Activated CD8-positive, alpha-beta memory T cell treated with anti-CD3 and anti-CD28 coated beads, Interleukin-2, amount 10 ng/mL, durations not matched to agents 7 days and 5 days (primary cell): ENCODE measurements at places on chromosomes 1 and 21.

- H3K36me3 ChIP-seq: no peaks in the 10 kb centered on the region
- no peak for DNase-seq
- peak overlapping the region; percentile 2 for H3K4me3 ChIP-seq
- H3K27me3 ChIP-seq: peaks cover 55% of the 10 kb centered on the region
- H3K4me1 ChIP-seq: peaks cover 11% of the 10 kb centered on the region
- H3K27ac ChIP-seq: no peak overlapping the region
Observed at GRCh38 chr21:42654179-42654912, 925 bp downstream of the PDE9A start.

GRCh38 chr21:46304955-46305354 lies 18.7 kb downstream of the C21orf58 start:
- H3K4me3 ChIP-seq: no peak overlapping the region
- DNase-seq: no peak
- H3K27ac ChIP-seq: no peak overlapping the region
- H3K4me1 ChIP-seq: no peaks in the 10 kb centered on the region
- no peaks in the 10 kb centered on the region for H3K27me3 ChIP-seq

- DNase-seq: no peak
- no peaks in the 10 kb centered on the region for H3K4me1 ChIP-seq
- H3K27ac ChIP-seq: no peak overlapping the region
- H3K36me3 ChIP-seq: no peaks in the 10 kb centered on the region
- no peaks in the 10 kb centered on the region for H3K27me3 ChIP-seq
- H3K4me3 ChIP-seq: no peak overlapping the region
Observed at GRCh38 chr1:191142748-191143147, 665.1 kb upstream of the BRINP3 start.

DNA sequence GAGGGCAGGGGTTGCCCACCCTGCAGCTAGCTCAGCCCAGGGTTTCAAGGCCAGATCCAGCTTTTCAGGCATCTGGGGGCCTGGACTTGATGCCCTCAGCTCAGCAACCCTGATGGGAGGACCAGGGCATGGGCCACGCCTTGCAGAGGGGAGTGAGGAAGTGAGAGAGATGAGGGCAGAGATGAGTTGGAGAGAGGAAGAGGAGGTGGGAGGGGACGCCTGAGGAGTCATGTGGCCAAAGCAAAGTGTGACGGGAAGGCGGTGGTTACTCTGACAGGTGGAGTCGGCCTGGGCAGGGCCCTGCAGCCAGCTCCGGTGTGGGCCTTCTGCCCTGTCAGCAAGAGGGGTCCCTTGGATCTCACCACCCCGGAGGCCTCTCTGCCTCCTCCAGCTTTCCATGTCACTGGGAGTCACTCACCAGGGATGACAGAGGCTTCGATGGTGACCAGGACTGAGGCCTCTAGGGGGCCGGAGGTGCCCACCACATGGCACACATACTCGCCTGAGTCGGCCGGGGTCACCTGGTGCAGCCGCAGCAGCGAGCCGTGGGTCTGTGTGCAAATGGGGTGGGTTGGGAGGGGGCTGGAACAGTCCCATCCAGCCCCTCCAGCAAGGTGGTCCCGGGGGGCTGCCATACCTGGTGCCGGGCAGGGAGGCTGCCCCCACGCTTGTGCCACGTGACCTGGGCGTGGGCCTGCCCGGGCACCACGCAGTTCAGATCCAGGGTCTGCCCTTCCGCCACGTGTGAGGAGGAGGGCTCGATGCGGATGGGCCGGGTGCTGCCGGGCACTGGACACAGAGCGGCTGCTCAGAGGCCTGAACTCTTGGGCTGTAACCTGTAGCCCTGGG lies 40.4 kb downstream of the LDLRAD2 start:
- H3K4me3 ChIP-seq: no peak overlapping the region
- H3K27me3 ChIP-seq: no peaks in the 10 kb centered on the region
- H3K27ac ChIP-seq: no peak overlapping the region
- no peaks in the 10 kb centered on the region for H3K36me3 ChIP-seq
- H3K4me1 ChIP-seq: peaks cover 7% of the 10 kb centered on the region
- DNase-seq: peak; percentile 56

- no peaks in the 10 kb centered on the region for H3K4me1 ChIP-seq
- H3K27ac ChIP-seq: no peak overlapping the region
- H3K4me3 ChIP-seq: no peak overlapping the region
- peak; percentile 37 for DNase-seq
- peaks cover 5% of the 10 kb centered on the region for H3K27me3 ChIP-seq
Observed at GRCh38 chr1:53637511-53638359, 101.2 kb downstream of the GLIS1 start.

- H3K27ac ChIP-seq: no peak overlapping the region
- H3K4me3 ChIP-seq: no peak overlapping the region
- peaks cover 2% of the 10 kb centered on the region for H3K4me1 ChIP-seq
- H3K36me3 ChIP-seq: no peaks in the 10 kb centered on the region
- H3K27me3 ChIP-seq: peaks cover 66% of the 10 kb centered on the region
Observed at GRCh38 chr1:162065016-162065415, 4.5 kb upstream of the NOS1AP start.

- no peaks in the 10 kb centered on the region for H3K27me3 ChIP-seq
- no peak for DNase-seq
- no peak overlapping the region for H3K4me3 ChIP-seq
- H3K36me3 ChIP-seq: no peaks in the 10 kb centered on the region
Observed at GRCh38 chr1:107277022-107277421, 136.2 kb downstream of the NTNG1 start.

DNA sequence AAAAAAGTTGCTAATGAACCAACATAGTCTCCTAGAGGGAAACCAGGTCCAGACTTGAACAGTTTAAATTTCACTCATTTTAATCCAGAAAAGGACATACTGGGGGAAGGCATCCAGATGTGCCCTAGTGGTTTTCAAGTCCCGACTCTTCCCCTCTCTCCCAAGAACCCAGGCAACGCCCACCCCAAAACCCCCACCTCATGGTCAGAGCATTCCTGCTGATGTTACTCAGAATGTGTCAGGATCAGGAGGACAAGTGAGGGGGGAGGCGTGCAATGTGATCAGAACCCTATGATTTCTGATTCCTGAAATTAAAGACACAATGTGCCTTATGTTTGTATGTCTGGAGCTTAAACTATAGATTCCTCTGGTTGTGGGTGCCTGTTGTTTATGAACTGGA lies 1.6 kb upstream of the CTSK start:
- H3K4me1 ChIP-seq: peaks cover 7% of the 10 kb centered on the region
- H3K27me3 ChIP-seq: no peaks in the 10 kb centered on the region
- no peak overlapping the region for H3K27ac ChIP-seq
- peaks cover 7% of the 10 kb centered on the region for H3K36me3 ChIP-seq

GRCh38 chr1:190353538-190354101 lies 124.0 kb downstream of the BRINP3 start:
- no peak for DNase-seq
- no peaks in the 10 kb centered on the region for H3K4me1 ChIP-seq
- no peaks in the 10 kb centered on the region for H3K27me3 ChIP-seq
- H3K4me3 ChIP-seq: no peak overlapping the region
- no peaks in the 10 kb centered on the region for H3K36me3 ChIP-seq

GRCh38 chr1:161902182-161902581 lies 121.5 kb downstream of the OLFML2B start:
- no peaks in the 10 kb centered on the region for H3K27me3 ChIP-seq
- no peak overlapping the region for H3K4me3 ChIP-seq
- no peaks in the 10 kb centered on the region for H3K36me3 ChIP-seq
- peaks cover 3% of the 10 kb centered on the region for H3K4me1 ChIP-seq

DNA sequence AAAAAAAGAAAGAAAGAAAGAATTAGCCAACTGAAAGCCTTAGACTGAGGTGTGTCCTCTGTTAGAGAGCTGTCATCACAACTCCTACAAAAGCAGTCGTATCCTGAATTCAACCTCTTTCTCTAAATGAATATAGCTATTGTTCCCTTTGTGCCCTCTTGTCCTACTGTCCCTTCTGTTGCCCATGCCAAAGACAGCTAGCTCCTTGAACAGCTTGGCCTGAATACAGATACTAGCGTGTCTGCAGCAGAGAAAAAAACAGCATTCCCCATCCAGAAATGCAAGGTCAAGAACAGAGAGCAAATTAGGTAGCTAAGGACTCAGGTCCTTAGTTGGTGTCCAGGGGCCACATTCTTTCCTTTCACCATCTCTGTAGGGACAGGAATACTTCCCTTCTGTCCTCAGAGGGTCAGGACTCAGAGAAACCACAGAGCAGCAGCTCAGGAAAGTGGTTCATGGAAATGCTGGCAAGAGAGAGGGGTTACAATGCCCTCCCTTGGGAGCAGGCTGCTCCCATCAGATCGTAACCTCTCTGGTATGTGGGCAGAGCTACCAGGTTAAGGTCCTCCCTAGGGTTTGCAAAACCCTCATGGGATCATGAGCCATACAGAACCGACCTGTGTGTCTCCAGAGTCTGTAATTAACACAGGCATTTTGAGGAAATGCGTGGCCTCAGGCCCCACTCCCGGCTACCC lies 1.8 kb upstream of the ZBTB48 start:
- no peak overlapping the region for H3K27ac ChIP-seq
- no peak overlapping the region for H3K4me3 ChIP-seq
- H3K27me3 ChIP-seq: no peaks in the 10 kb centered on the region
- DNase-seq: no peak
- H3K36me3 ChIP-seq: no peaks in the 10 kb centered on the region
- peaks cover 30% of the 10 kb centered on the region for H3K4me1 ChIP-seq

DNA sequence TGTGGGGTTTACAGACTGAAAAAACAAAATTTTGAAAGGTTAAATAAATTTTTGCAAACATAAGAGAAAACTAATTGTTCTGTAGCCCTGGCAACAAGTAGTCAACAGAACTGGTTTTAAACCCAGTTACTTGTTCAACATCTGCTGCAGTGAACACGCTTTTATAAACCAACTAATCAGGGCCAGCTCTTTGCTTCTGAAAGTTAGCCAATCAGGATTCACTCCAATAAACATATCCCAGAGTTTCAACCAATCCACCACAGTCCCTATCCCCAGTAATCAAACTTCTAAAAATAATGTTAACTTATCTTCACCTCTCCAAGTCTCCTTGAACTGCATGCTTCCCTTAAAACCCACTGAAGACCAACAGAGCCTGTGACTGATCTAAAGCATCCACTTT lies 306.6 kb downstream of the CTH start:
- H3K4me3 ChIP-seq: no peak overlapping the region
- no peaks in the 10 kb centered on the region for H3K36me3 ChIP-seq
- DNase-seq: no peak
- no peak overlapping the region for H3K27ac ChIP-seq

DNA sequence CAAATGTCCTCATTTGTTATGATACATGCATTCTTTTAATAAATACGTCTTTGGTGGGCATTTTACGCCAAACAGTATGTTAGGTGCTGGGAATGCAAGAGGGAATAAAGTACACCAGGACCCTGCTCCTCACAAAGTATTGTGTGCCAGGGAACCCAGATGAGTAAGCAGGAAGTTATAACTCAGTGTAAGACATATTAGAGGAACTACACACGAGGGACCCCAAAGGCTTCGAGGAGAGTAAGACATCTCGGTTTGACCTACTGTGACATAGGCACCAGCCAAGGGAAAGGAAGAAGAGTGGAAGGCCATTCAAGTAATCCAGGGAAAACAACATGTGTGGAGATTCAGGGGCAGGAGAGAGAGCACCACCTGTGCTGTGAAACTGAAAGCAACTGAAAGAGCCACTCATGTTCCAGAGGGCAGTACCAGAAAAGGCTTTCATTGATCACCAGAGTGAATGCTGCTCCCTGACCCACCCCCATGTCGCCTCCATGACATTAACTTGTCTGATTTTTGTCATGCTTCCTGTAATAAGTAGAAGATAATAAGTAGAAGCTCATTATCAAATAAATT lies 542.5 kb upstream of the PKN2 start:
- H3K4me1 ChIP-seq: peaks cover 1% of the 10 kb centered on the region
- no peak for DNase-seq
- no peak overlapping the region for H3K27ac ChIP-seq
- peaks cover 6% of the 10 kb centered on the region for H3K27me3 ChIP-seq
- no peaks in the 10 kb centered on the region for H3K36me3 ChIP-seq
- H3K4me3 ChIP-seq: peak overlapping the region; percentile 27

GRCh38 chr1:37764414-37764825 lies 500 bp downstream of the EPHA10 start:
- DNase-seq: peak; percentile 63
- peaks cover 67% of the 10 kb centered on the region for H3K27me3 ChIP-seq
- H3K36me3 ChIP-seq: no peaks in the 10 kb centered on the region
- no peak overlapping the region for H3K27ac ChIP-seq

GRCh38 chr1:53104289-53104913 lies 38.0 kb downstream of the SLC1A7 start:
- no peaks in the 10 kb centered on the region for H3K36me3 ChIP-seq
- H3K27ac ChIP-seq: no peak overlapping the region
- H3K27me3 ChIP-seq: peaks cover 10% of the 10 kb centered on the region
- peaks cover 8% of the 10 kb centered on the region for H3K4me1 ChIP-seq
- DNase-seq: no peak
- H3K4me3 ChIP-seq: no peak overlapping the region

- H3K4me1 ChIP-seq: no peaks in the 10 kb centered on the region
- H3K27me3 ChIP-seq: no peaks in the 10 kb centered on the region
- H3K4me3 ChIP-seq: no peak overlapping the region
Observed at GRCh38 chr1:108000620-108001111, 35.7 kb upstream of the VAV3 start.

GRCh38 chr1:58881471-58881994 lies 97.7 kb upstream of the JUN start:
- no peak overlapping the region for H3K27ac ChIP-seq
- H3K4me3 ChIP-seq: no peak overlapping the region
- H3K4me1 ChIP-seq: peaks cover 32% of the 10 kb centered on the region
- H3K36me3 ChIP-seq: no peaks in the 10 kb centered on the region
- H3K27me3 ChIP-seq: no peaks in the 10 kb centered on the region
- no peak for DNase-seq

DNA sequence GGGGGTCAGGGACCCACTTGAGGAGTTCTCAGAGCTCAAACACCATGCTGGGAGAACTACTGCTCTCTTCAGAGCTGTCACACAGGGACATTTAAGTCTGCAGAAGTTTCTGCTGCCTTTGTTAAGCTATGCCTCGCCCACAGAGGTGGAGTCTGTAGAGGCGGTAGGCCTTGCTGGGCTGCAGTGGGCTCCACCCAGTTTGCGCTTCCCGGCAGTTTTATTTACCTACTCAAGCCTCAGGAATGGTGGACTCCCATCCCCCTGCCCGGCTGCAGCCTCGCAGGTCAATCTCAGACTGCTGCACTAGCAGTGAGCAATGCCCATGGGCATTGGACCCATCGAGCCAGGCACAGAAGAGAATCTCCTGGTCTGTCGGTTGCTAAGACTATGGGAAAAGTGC lies 706.4 kb downstream of the LRRIQ3 start:
- H3K4me3 ChIP-seq: no peak overlapping the region
- no peak overlapping the region for H3K27ac ChIP-seq
- H3K4me1 ChIP-seq: no peaks in the 10 kb centered on the region
- no peak for DNase-seq
- H3K27me3 ChIP-seq: no peaks in the 10 kb centered on the region

- DNase-seq: no peak
- H3K27ac ChIP-seq: no peak overlapping the region
- no peak overlapping the region for H3K4me3 ChIP-seq
- no peaks in the 10 kb centered on the region for H3K36me3 ChIP-seq
- H3K27me3 ChIP-seq: peaks cover 5% of the 10 kb centered on the region
Observed at GRCh38 chr1:11042065-11042464, 5.0 kb downstream of the MASP2 start.
